ENCODE measurements at places on chromosomes 5 and 9.

GRCh38 chr5:173794901-173795416 is 93.2 kb upstream of the CPEB4 start:
- DNase-seq: no peak

DNA sequence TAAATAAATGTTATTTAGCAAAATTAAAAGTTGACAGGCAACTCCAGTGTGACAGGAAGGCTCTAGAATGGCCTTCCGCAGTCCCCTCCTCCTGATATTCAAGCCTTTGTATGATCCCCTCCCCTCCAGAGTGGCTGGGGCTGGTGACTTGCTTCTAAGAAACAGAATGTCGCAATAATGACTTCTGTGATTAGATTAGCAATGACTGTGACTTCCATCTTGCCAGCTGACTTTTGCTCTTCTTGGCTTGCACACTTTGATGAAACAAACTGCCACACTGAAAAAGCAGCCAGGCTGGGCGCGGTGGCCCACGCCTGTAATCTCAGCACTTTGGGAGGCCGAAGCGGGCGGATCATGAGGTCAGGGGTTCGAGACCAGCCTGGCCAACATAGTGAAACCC is 106.5 kb upstream of the LARP1 start:
- no peak for DNase-seq

DNA sequence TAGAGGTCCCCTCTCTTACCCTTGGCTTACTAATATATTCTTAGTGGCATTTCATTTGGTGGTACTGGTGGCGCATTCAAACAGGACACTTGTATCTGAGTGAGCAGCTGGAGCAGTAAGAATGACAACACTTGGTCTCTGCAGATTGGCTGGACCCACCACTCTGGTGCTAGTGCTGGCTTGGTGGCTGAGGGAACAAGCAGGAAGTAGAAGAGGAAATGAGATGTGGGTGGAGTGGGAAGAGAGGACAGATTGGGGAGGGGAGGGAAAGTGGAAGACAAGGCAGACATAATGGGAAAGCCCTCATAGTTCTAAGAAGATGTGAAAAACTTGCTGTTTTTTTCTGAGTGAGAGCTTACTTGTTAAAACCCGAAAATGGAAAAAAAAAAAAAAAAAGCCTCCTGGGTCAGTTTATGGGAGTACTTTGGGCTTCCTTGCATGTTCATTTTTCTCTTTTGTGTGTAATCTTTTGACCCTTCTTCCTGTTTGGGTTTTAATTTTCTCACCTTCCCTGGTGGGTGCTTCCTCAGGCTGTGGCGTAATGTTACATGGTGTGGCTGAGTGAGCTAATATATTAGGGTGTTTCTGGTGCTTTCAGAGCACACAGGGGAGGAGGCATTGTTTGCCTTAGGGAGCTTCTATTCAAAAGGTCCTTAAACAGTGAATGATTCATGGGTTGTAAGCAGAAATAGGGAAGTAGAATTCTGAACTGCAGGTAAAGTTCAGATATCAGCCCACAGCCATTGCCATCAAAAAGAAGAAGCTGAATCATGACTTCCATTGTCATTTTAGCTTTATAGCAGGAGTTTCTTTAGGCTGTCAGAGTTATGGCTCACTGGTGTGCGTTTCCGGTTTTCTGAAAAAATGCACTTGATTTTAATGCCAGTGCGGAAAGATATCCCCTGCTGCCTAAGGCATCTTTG is 52.3 kb downstream of the TLE4 start:
- no peak for DNase-seq

- DNase-seq: no peak
These were observed 1166.2 kb downstream of the MAT2B start for GRCh38 chr5:164671640-164672039.

DNA sequence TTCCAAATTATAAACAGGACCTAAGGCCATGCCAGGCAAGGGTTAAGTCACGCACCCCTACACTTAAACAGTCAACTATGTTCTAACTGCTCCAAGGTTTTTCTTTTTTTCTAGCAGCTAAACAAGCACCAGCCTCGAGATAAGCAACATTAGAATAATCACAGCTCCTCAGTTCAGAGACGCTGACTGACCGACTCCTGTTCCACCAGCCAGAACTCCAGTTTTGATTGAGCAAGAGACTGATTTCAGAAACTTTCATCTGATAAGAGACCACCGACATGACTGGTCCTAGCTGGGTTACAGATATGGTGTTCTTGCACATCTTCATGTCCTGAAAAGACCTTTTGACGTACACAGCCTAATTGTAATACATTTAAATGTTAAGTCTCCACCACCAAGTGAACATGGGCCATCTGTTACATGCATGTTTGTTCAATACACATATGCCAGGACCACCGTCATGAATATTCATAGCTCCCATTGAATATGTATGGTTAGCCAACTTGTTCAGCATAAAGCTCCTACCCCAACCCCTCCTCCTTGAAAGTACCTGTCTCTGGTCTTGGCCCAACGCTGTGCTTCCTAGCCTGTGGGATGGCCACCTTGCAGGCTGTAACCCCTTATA is 23.7 kb upstream of the OTULINL start:
- no peak for DNase-seq

DNA sequence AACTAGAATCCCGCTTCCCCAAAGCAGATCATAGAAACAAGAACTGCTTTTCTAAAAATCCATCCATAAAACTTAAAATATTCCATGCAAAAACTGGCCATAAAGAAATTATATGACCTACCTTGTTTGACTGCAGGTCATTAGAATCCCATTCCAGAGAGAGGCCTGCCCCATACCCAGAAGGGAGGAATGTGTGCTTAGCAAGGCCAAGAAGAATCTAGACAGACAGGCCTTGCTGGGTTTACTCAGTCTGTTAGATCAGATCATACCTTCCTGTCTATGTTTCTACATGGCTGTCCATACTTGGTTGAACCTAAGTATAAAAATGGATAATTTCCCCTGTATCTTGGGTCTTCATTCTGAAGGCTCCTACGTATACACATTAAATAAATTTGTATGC is 358.8 kb upstream of the TRPC7 start:
- no peak for DNase-seq

DNA sequence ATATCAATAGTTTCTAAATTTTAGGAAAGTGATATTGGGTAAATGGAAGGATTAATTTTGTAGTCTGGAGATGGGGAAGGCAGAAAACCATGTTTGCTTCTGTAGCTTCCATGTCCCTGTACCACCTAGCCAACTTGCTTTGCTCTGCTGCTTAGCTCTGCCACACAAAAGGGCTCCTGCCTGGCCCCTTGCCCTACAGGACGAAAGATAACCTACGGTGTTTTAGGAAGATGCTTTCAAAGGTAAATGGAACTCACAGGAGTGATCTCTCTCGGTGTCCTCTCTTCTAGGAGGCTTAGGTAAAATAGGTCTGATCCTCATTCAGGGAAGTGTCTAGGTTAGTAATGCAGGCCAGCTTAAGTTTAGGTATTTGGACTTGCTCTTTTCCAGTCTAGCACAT is 37.8 kb upstream of the DMXL1 start:
- DNase-seq: no peak

- no peak for DNase-seq
These were observed 166.0 kb downstream of the SPATA31D1 start for GRCh38 chr9:82154573-82154972.

- no peak for DNase-seq
These were observed 5.3 kb downstream of the INVS start for GRCh38 chr9:100104314-100104713.

GRCh38 chr5:181173027-181173419 is 25.6 kb downstream of the OR2V2 start:
- DNase-seq: no peak

GRCh38 chr5:71972777-71973473 is 134.3 kb upstream of the MAP1B start:
- DNase-seq: no peak

GRCh38 chr5:175015028-175015685 is 290.8 kb downstream of the MSX2 start:
- DNase-seq: no peak

DNA sequence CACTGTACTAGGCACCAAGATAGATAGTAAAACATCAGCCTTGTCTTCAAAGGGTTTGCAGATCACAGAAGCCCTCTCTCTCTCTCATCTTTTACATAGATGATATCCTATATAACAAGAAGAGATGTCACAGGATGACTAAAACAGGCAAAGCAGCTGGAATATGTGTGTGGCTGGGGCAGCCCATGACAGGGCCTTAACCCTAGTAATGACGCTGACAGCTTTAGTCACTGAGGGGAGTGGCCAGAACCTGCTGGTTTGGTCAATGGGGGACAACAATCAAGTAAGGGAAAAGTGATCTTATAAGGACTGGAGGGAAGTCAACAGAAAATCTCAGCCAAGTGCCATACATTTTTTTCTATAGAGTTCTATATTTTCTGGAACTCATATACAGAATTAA is 41.9 kb upstream of the RIC1 start:
- DNase-seq: no peak

DNA sequence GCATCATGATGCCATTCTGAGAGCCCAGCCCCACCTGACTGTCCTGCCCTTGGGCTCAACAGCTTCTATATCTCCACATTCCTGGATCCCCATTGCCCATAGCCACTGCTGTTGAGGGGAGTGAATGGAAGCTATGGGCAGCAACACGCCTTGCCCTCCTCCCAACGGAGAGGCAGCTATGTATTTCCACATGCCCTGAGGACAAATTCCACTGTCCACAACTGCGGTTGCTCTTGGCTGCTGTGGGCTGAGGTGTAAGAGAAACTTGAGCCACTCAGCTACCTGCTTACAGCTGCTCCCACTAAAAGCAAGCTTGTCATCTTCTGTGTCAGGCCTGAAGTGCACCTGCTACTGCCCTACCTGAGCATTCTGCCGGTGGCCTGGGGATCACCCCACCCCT is 222.9 kb downstream of the PSAT1 start:
- DNase-seq: no peak

DNA sequence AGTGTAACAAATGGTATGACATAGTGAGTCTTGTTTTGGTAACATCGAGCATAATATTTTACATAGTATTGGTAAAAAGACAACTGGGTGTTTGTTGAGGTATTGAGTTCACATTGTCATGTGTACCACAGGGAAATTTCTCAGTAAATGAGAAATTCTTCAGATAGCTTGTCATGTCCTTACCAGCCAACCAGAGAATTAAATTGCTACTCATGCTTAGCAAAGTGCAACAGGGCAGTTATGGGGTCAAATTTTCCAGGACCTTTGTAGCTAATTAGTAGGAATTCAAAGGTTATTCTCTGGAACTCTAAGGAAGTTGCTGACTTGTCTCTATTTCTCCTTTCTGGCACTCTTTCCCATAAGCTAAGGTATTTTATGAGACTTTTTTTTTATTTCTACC is 595.7 kb downstream of the EFNA5 start:
- DNase-seq: no peak

DNA sequence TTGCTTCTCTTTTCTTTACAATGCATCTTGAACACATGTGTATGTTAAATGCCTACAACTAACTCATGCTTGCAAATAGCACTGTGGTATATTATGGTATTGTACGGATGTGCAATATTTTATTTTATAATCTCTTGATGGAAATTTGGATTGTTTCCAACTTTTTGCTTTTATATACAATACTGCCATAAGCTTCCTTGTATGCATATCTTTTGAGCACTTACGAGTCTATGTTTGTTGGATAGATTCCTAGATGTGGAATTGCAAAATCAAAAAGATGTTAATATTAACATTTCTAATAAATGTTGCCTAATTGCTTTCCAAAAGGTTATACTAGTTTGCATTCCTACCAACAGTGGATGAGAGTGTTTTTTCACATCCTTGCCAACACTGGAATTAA is 3.4 kb upstream of the GALNT12 start:
- DNase-seq: no peak

- no peak for DNase-seq
These were observed 2.7 kb upstream of the CARD19 start for GRCh38 chr9:93093127-93093876.
